RPMI7951 (cell line): ENCODE measurements at places on chromosomes 7 and 10. TPM values are rescaled to one million over a fixed set of nuclear protein-coding genes. Genes with fewer than 3 reads are reported as not detected.
A peak's percentile ranks its signal among the peaks of the same experiment; 100 is the strongest.

PNPLA8 gene
- total RNA-seq = 38.7 and 40.6 TPM in 2 replicates

SPRN gene
- total RNA-seq = not detected in 2 replicates

- DNase-seq = no peak
Measured at GRCh38 chr10:124672181-124672638, 72.0 kb downstream of the FAM53B start.

DNA sequence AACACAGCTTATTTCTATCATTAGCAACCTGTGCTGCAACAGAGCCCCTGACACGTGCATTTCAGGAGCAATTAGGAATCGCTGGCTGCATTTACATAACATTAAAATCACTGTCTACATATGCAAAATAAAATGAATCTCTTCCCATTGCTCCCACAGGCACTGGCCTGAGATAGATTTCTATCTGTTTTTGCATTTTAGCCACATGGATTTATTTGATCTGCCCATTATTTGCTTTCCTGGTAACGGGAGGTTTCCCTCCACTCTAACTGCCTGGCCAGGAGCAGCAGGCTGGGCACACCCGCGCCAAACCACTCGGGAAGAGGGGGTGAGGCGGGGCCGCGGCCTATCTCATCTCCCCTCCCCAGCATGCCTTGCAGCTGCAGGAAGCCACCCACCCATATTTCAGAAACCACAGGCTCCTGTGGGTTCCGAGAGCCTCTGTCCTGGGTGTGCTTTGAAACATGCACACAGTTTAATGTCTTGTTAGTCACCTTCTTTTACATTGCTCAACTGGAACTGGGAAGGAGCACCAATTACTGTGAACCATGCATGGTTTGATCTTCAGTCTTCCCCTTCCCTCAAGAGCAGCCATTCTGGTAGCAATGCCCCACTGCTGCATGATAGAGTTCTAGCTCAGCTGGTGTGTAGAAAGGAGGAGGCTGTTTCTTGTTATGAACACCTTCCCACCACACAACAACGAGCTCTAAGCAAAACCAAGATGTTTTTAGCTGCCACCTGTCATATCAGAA lies 37.7 kb upstream of the IKZF1 start:
- peak; percentile 4 for DNase-seq

GLI3 gene
- 7.7 and 10.0 TPM in 2 replicates for total RNA-seq

- DNase-seq = peak; percentile 37
Measured at GRCh38 chr7:122143376-122143750, 686 bp downstream of the AASS start.

ITGA8 gene
- total RNA-seq = 6.7 and 7.6 TPM in 2 replicates

GRCh38 chr7:152485826-152486225 lies 50.0 kb upstream of the KMT2C start:
- DNase-seq = no peak

FFAR4 gene
- not detected in 2 replicates for total RNA-seq

GRCh38 chr10:88116971-88117626 lies 253.7 kb downstream of the PTEN start:
- DNase-seq = no peak
